ENCODE measurements at places on chromosomes 4 and X.

GRCh38 chrX:70196961-70197720, 19.9 kb downstream of the DGAT2L6 start:
- DNase-seq = peak; percentile 57

DNA sequence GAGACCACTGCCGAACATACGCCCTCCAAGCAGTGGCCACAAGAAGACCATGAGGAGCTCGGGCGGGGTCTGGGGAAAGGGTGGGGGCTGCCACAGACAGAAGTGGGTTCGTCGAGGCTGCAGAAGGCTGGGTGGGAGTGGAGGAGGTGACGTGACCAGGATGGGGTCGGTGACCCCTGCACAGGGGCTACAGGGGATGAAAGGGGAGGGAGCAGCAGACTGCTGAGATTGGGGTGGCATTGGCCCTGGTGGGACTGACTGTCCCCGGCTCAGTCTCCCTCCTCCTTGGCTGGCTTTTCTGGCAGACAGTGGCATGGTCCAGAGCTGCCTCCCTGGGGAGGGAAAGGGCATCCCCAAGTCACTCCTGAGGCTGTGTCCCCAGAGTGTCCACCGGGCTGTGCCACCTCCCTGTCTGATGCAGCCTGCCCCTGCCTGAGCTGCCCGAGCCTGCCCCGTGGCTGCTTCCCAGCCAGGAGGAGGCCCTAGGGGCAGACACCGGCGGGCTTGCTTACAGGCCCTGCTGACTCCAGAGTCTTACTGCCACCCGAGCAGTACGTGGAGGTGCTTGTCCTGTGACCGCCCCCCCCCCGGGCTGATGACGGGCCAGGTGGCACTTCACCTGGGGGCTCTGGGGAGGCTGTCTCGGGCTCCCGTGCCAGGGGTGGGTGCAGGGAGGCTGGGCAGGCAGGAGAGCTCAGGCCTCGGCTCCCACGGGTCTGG, 7.2 kb downstream of the SH3BP2 start:
- DNase-seq = no peak

- no peak for DNase-seq
These were observed 23.1 kb downstream of the TMEM184C start for GRCh38 chr4:147640331-147640730.

- peak; percentile 62 for DNase-seq
These were observed 9.6 kb upstream of the CHRNA9 start for GRCh38 chr4:40325406-40326019.

DNA sequence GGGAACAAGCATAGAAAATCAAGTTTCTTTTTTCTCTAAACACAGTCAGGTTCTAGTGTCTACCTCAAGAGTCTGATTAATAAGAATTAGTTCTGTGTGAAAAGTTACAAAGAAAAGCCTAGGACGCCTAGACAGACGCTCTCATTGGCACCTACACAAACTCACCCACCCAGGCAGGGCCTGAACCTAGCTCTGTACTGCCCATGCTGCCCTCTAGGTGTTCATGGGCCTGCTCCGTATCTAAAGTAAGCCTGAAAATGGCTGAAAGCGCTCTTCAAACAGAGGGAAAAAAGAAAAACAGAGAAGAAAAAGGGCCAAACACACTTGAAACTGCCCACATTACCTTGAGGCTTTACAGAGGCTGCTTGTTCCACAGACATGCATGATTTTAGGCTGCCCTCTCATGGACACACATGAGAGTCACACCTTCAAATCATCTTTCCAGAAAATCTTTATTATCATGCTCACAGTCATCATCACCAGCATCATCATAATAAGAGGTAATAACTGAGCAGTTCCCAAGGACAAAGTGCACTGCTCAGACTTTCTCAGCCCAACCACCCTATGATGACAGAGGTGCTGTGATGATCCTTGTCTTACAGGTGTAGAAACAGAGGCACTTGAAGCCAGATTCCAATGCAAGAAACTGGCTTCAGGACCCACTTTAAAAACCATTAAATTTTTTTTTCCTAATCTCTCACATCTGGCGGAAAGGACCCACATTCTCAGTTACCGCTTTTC, 49.6 kb downstream of the MAP7D2 start:
- peak; percentile 1 for DNase-seq

- DNase-seq = no peak
These were observed 6.2 kb upstream of the MAN2B2 start for GRCh38 chr4:6568689-6569332.

DNA sequence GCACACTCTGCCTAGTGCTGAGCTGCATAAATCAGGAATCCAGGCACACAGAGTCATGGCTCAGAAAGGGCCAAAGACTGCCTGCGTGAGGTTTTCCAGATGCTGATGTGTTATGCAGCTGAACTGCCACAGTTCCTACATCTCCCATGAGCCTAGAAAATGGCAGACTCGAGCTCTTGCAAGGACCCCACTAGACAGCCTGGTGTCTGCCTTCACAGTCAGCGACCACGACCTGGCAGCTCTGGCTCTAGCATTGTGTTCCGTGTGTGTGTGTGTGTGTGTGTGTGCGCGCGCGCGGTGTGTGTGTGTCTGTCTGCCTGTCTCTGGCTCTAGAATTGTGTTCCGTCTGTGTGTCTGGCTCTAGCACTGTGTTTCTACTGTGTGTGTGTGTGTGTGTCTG, 203.6 kb upstream of the AGTR2 start:
- DNase-seq = no peak

- DNase-seq = no peak
These were observed 320.4 kb downstream of the KCNIP4 start for GRCh38 chr4:21628116-21628670.

DNA sequence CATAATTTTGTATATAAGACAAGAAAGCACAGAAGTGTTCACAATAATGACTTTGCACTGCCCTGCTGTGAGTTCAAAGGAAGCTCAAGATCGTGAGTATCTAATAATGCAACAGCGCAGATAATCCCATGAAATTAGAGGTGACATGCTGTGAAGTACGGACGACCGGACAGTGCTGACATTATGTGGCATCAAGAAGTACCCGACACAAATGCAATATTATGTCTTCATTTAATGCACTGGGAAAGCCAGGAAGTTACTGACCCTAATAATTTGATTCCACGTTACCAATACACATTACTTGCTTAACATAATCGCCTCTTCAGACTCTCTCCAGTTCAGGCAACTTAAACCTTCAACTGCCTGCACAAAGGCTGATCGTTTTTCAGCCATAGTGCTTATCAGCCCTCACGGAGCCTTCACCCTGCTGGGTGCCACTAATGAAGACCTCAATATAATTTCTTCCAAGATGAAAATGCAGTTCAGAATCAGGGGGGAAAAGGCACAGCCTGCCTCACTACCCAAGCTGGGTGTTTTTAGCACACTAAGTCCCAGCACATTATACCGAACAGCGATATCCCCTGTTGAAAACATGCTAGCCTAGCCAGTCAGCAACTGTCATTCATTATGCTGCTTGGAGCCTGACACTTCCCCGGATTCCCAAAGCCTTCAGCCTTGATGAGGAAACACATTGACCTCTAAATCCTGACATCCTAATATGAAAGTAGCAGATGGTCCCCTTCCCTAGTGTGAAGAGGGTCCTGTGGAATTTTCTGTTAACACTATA, 56.1 kb downstream of the SLC7A11 start:
- no peak for DNase-seq

DNA sequence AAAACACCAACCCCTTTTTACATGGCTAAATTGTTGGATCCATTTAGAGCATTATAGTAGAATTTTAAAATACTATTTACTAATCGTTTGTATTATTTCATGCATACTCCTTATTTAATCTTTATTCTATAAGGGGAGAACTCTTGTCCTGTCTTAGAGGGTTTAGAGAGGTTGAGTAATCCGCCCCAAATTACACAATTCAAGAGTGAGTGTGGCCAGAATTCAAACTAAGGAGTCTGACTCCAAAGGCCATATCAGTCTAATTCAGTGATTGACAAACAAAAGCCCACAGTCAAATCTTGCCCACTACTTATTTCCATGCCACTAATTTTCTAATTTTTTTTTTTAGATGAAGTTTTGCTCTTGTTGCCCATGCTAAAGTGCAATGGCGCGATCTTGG, 33.7 kb upstream of the NEIL3 start:
- no peak for DNase-seq

DNA sequence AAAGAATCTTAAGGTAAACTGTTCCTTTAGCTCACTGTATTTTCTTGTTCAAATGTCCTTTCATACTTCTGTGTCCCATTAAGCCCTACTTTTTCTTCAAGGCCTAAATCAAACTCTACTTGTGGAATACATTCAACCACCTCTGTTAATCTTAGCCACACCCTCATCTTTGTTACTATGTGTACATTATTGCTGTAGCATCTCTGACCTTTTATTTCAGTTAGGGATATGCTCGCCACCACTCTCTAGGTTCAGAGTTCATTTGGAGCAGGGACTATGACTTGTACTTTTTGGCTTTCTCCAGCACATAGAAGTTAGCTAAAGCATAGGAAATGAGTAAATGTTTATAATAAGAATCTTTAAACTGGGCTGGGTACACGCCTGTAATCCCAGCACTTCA, 6.8 kb upstream of the PNPLA4 start:
- DNase-seq = no peak

- DNase-seq = peak; percentile 40
These were observed 394.3 kb upstream of the TRAM1L1 start for GRCh38 chr4:117479673-117480072.

- no peak for DNase-seq
These were observed 28.9 kb upstream of the ACSL1 start for GRCh38 chr4:184854673-184855072.

DNA sequence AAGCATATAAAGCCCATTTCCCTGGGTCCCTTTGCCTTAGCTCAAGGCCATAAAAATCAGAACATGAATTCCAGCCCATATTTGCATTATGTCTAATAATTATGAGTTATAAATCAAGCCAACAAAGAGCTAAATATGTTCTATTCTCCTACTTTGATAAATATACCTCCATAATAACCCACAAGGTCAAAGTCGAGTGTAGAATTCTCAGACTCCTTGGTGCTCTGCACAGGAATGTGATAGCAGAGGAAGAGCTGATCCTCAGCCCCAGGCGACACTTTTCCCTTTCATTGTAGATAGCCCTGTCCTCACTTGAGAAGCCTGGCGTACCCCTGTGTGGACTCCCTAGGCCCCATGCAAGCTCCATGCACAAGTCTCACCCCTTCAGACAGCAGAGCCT, 85.6 kb downstream of the CASP3 start:
- DNase-seq = no peak

GRCh38 chrX:135651647-135652295, 61.7 kb upstream of the CT45A1 start:
- no peak for DNase-seq

DNA sequence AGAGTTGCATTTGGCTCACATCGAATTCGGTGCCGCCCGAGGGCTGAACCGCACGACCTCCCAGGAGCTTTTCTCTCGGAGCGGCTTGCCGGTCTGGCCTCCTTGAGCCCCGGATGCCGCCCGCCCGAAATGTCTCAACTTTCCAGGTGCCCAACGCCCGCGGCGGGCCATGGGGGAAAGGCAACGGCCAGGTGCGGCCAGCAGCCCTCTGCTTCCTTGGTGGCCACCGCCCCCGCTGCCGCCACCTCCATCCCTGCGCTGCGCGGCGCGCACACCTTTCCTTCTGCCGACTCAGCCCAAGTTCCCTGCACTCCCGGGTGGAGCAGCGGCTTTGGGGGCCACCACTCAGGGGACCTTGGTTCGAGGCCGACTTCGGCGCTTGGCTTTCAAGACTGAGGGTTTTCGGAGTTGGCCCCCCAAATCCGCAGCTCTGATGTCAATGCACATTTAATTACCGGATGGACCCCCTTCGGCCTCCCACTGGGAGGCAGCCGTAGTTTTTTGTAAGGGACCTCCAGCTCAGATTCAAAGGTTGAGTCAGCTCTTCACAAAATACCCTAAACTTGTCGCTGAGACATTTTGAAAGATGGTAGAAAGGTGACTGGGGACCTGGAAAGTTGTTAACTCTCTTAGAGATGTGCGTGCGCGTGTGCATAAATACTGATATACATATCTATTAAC, 1.1 kb downstream of the AFF2 start:
- no peak for DNase-seq

- DNase-seq = no peak
These were observed 331 bp downstream of the SETD7 start for GRCh38 chr4:139555705-139556070.

DNA sequence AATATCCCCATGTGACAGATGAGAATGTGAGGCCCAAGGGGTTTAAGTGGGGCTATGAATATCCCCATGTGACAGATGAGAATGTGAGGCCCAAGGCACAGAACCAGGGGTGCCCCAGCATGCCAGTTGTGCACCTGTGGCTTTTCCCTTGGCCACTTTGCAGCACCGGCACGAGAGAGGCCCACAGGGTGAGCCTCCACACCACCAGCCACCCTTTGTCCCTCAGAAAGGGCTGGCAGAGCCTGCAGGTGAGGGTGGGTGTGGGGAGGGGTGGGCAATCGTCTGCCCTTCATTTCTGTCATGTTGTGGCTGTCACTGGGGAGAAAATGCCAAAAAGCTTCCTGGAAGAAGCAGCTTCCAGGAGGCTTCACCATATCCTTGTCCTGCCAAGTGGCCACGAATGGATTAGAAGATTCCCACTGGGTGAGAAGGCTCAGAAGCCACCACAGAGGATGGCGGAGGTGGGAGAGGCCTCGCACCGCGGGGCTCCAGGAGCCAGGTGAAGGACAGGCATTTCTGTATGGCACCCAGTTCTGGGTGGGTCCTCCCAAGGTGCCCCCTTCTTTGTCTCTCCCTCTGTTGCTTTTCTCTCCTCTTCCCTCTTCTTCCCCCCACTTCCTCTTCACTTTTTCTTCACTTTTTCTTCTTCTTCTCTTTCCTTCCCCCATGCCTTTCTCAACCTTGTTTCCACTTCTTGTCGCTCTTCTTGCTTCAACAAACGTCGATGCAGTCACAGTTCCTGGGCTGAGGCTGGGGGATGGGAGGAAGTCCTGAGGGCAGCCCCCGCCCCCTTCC, 469 bp upstream of the GPR78 start:
- no peak for DNase-seq

DNA sequence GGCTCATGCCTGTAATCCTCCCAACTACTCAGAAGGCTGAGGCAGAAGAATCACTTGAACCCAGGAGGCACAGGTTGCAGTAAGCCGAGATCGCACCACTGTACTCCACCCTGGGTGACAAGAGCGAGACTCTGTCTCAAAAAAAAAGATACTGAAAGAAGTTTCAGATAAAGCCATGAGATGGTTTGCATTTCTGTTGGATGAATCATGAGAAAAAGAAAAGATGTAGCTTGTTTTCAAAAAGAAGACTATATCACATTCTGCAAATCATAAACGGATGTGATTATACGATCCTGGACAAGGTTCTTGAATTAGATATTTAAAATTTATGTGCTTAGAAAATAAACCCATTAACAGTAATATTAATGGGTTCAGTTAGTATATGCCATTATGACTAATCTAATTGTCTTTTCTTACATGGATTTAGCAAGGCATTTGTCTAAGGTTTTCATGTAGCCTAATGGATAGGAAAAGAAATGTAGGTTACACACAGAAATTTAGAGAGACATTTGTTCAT, 345.9 kb downstream of the SLC7A11 start:
- no peak for DNase-seq

DNA sequence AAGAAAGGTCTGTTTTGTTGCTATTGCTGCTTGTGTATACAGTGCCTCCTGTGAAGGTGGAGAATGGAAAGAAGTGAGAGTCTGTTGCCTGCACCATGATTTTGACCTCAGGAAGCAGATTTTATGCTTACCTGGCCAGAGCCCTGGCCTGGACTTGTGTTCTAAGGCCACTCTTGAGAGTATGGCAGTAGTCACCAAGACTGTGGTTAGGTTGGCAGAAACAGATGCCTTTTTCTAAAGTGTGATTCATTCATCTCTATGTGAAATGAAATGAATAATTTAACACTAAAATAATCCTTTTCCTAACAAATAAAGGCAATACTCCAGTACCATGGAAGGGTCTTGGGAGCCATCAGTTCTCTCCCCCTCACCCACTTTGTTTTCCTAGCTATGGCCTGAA, 161.8 kb downstream of the DCLK2 start:
- DNase-seq = no peak
